ENCODE measurements at places on chromosomes 12 and 14. TPM values are rescaled to one million over a fixed set of nuclear protein-coding genes. Genes with fewer than 3 reads are reported as not detected.
A peak's percentile ranks its signal among the peaks of the same experiment; 100 is the strongest.

KCNA1 gene
- total RNA-seq: 0.30 TPM

NEMP1 gene
- total RNA-seq: 12.5 TPM

FAM90A1 gene
- total RNA-seq: not detected

SOAT2 gene
- total RNA-seq: not detected

FOXM1 gene
- 5.8 TPM for total RNA-seq

HOXC6 gene
- total RNA-seq: 6.0 TPM

TMCC3 gene
- total RNA-seq: 9.8 TPM

CCDC92 gene
- total RNA-seq: 7.8 TPM

ZFYVE26 gene
- 27.6 TPM for total RNA-seq

RAB21 gene
- 26.7 TPM for total RNA-seq

DNA sequence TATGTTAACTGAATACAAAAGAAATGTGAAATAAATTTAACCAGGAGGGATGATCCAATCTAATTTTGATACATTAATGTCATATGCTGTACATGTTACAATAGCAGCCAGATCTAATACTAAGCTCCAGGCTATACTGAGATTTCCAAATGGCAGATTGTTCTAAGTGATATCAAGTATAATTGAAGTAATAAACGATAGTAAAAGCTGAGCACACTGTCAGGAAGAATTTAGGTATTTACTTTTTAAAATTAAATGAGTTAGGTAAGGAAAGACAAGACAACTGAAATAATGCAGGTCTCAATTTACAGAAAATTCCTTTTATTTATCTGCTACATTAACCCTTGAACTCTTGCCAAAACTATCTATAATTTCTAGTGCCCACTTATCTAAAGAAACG, 39.9 kb downstream of the INSM2 start:
- DNase-seq: no peak

- no peak for DNase-seq
Measured at GRCh38 chr12:124594851-124595250, 27.4 kb upstream of the NCOR2 start.

GRCh38 chr14:73774671-73775070, 60.5 kb upstream of the PNMA1 start:
- no peak for DNase-seq

DNA sequence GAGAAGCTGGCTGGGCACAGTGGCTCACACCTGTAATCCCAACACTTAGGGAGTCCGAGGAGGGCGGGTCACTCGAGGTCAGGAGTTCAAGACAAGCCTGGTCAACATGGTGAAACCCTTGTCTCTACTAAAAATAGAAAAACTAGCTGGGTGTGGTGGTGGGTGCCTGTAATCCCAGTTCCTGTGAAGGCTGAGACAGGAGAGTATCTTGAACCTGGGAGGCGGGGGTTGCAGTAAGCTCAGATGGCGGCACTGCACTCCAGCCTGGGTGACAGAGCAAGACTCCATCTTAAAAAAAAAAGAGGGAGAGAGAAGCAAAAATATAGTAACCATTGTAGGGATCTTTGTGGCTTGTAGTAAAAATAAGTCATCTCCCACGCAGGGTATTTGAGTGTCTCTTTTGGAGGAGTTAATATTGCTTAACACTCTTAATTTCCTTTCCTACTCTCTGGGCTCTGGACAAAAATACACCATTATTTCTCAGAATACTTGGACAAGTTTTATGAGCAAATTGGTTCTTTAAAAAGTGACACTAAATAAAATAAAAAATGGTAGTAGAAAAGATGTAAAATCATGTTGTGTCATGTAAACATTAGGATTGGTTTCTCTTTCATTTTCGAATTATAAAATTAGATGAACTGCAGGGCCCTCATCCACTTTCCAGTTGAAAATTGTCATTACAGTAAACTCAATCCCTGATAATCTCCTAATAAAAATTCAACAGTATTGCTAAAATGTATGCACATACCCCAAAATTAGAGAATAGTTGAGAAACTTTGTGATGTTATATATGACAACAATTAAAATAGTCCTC, 61.1 kb upstream of the C12orf71 start:
- no peak for DNase-seq

- no peak for DNase-seq
Measured at GRCh38 chr12:133233993-133234564, 1.6 kb downstream of the ANHX start.

GRCh38 chr14:68692216-68692615, 100.7 kb downstream of the ZFP36L1 start:
- DNase-seq: no peak

DNA sequence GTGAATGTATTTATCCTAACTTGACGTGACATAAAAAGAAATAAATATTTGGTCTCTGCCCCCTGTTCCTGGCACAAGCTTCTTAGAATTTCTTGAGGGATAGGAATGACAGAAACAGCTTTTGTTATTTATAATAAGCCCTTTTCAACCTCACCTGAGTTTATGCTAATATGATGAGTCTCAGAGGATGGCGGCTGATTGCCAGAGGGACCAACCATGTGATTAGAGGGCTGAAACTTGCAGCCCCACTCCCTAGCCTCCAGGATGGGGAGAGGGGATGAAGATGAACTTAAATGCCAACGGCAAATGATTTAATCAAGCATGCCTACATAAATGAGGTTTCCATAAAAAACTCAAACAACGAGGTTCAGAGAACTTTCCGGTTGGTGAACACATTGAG, 42.9 kb downstream of the DNAI7 start:
- DNase-seq: no peak

DNA sequence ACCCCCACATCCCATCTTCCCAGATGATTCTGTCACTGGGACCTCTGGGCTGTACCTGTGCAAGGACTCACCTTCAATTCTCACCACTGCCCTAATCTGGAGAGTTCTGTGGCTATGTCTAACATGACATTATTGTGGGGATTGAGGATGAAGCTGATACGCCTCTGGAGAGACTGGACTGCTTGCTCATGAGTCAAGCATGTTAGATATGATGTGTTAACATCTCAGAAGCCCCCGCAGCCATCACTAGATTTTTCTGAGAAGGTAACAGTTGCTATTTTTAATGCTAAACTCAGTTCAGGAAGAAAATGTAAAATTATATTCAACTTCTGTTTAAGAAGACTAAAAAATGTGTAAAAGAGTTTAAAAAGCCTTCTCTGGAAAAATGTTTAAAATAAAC, 25.7 kb downstream of the JKAMP start:
- DNase-seq: no peak

- no peak for DNase-seq
Measured at GRCh38 chr12:74999474-74999873, 210.2 kb downstream of the KCNC2 start.

DNA sequence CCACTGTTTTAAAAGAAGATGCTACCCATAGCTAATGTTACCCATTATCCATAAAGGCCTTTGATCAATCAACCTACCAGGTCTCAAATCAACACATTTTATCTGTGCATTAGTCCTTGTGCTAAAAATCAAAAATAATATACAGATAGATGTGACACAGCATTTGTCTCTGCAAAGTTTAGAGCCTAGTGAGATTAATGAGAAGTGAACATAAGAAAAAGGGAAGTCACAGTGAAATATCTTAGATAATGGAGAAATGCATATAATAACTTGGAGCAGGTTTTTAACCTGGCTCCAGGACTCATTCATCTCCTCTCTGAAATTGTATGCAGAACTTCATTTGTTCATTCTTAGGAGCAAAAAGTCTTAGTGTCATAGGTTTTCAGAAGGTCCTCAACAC, 7.2 kb downstream of the PDE3A start:
- no peak for DNase-seq

DNA sequence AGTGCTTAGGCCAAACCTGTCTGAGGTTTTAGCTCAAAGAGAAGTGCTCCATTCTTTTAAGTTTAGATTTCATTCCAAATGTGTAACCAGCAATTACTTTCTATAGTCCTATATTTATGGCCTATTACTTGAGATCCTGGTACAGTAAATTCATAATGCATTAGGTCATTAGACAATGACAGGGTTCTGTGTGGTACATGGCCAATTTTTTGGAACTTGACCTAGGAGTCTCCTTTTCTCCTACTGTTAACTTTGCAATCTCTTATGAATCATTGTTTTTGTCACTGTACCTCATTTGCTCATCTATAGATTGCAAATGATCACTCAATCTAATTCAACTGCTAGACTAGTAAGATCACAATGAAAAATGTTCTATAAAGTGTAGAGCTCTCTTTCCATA, 136.7 kb downstream of the PDE3A start:
- no peak for DNase-seq

DNA sequence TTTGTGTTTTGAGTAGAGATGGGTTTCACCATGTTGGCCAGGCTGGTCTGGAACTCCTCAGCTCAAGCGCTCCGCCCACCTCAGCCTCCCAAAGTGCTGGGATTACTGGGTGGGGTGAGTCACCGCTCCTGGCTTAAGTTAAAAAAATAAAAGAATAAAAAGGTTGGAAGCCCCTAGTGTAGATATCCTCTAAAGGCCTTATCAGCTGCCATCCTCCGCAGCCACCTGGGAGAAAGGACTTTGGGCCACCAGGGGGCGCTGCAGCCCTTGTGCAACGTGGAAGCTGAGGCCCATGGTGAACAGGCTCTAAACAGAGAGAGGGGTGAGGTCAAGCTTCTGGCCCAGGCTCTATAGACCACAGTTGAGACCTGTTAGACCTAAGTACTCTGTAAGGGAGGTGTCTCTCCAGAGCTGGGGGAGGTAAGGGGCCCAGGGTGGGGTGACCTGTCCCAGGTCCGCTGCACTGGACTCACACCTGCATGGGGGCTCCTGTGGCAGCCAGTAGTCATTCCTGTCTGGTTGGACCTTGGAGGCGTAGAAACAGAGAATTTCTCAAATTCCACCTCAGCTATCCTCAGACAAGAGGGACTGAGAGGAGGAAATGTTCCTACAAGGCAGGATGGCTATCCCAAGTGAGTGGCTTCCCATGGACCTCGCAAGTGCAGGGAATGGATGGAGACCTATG, 14.0 kb upstream of the RACGAP1 start:
- peak; percentile 28 for DNase-seq

- DNase-seq: peak; percentile 60
Measured at GRCh38 chr12:108589028-108589839, 8.7 kb downstream of the TMEM119 start.

GRCh38 chr14:68468437-68469207, 324.2 kb downstream of the ZFP36L1 start:
- DNase-seq: no peak

- DNase-seq: no peak
Measured at GRCh38 chr12:19530637-19531023, 91.3 kb downstream of the AEBP2 start.

DNA sequence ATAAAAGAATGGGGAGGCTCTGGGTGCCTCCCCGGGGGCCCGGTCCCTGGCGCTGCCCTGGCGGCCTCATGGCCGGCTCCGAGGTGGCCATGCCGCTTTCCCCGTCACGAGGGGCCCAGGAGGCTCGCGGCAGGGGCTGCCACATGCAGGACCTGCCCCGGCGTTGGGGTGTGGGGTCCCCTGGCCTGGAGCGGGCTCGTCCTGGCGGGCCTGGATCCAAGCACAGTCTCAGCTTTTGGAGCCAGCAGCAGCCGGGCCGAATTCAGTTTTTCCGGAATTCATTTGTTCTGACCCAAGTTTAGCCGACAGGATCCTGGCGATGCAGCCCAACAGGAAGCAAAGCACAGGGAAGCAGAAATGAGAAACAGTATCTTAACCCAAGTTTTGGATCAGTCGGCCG, 26.4 kb upstream of the AEBP2 start:
- no peak for DNase-seq

DNA sequence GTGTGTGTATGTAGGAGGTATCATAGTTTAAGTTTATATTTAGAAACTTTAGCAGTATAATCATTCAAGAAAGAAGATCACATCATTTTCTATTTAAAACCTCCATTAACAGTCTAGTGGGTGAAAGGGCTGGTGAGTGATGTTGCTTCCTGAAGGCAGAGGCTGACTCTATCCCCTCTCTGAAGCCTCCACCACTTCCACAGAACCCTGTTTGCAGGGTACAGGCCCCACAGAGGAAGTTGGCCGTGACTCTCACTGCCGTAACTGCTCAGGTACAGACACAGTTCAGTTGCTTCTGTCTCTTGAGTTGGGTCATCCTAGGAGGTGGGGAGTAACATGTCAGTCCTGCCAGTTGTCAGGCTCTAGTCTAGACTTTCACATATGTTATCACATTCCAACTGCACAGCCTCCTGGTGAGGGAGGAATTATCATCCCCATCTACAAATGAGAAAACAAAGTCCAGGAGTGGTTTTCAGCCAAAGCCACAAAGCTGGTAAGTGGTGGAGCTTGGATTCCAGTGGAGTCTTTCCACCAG, 31.5 kb downstream of the CFL2 start:
- no peak for DNase-seq

GRCh38 chr12:57097554-57097835, 8.6 kb downstream of the NAB2 start:
- no peak for DNase-seq

- DNase-seq: peak; percentile 67
Measured at GRCh38 chr12:102232446-102232845, 34.8 kb upstream of the PMCH start.

GRCh38 chr14:57845802-57846531, 19.9 kb downstream of the SLC35F4 start:
- peak; percentile 69 for DNase-seq

- DNase-seq: no peak
Measured at GRCh38 chr14:21048638-21049037, 6.5 kb downstream of the RNASE7 start.

GRCh38 chr12:53431187-53431586, 7.5 kb downstream of the AMHR2 start:
- no peak for DNase-seq

GRCh38 chr14:26730929-26731618, 133.2 kb upstream of the NOVA1 start:
- no peak for DNase-seq

DNA sequence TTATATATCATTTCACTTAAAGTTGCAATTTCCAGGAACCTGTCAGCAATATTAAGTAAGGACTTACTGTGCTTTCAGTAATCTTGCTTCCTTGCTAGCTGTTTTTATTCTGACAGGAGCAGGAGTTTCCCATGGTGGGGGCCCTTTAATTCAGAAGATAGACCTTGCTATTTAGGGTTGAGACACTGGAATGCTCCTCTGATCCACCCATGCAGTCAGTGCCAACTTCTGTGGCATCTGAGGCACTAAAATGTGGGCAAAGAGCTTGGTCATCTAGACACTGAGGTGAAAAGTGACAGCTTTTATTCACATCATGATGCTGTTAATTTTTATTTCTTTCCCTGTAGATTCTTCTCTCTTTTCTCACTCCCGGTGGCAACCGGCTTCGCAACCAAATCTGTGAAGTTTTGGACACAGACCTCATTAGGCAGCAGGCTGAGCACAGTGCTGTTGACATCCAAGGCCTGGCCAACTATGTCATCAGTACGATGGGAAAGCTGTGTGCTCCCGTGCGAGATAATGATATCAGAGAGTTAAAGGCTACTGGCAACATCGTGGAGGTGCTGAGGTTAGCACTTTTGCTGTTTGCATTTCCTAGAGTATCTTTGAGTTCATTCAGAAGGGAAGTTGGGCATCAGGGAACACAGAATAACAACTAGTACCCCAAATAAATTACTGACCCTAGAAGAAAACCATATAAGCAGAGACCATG, 18.8 kb downstream of the TCP11L2 start:
- DNase-seq: no peak

- DNase-seq: no peak
Measured at GRCh38 chr14:24632336-24632735, 1.7 kb downstream of the GZMB start.

Data from skin of body (tissue), 3 donors.